NAMALWA (cell line): ENCODE measurements at places on chromosomes 16 and 17.

DNA sequence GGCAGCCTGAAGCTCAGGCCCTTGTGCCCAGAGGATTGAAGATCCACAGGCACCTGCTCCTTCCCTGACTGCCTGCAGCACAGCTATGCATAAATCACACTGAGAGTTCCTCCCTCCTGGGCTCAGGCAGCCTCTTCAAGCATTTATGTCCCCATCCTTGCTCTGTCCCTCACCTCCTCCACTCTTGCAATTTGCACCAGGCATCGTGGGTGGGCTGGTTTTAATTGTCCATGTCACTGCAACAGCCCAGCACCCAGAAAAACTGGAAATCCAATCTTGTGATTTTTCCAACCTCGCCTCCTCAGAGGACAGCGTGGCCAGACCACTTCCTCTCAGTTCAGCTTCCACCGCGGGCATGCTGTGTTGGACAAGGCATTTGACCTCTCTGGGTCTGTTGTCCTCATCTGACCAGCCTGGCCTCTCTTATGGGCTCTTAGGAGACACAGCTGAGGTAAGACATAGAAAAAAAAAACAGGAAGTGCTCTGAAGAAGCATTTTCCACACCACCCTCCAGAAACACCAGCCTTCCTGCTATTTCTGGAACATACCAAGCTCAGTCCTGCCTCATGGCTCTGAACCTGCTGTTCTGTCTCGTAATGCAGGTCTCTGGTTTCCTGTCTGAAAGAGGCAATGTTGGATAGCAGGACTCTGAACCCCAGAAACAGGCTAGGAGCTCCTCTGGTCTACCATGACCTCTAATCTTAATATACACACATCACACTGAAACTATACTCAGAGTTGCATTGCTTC is 8.3 kb downstream of the TMEM114 start:
- DNase-seq: peak; percentile 21

DNA sequence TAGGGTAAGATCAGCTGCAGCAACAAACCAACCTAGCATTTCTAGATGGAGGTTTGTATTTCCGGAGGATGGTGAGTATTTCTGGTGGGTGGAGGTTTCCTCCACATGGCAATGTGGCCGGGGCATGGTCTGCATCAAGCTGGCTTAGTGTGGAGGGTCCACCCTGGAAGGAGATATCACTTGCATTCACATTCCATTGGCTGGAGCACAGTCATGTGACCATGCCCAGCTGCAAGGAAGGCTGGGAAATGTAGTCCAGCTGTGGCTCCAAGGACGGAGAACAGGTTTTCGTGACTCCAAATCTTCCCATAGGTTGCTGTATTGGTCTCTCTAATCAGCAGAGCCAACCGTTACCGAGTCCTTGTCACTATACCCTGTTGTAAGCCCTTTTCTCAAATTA is 68.7 kb downstream of the RAI1 start:
- peak; percentile 69 for DNase-seq

DNA sequence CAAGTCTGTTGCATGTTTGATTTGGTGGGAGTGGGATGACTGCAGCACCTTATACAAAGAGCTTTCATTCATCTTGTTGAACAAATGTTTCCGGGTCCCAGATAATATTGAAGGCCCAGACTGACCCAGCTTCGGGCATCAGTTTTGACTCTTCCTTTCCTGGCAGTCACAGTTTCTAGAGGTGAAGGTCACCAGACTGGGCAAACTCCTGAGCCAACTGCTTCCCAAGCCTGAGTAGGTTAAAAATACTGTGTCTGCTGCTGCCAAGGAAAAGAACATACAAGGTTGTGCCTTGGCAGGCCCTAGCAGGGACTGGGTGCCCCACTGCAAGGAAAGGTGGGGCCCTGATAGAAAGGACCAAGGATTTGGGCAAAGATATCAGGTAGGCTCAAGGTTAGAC is 4.5 kb downstream of the BCKDK start:
- DNase-seq: no peak

- no peak for DNase-seq
These were observed 183.4 kb upstream of the XYLT1 start for GRCh38 chr16:17654142-17654541.

DNA sequence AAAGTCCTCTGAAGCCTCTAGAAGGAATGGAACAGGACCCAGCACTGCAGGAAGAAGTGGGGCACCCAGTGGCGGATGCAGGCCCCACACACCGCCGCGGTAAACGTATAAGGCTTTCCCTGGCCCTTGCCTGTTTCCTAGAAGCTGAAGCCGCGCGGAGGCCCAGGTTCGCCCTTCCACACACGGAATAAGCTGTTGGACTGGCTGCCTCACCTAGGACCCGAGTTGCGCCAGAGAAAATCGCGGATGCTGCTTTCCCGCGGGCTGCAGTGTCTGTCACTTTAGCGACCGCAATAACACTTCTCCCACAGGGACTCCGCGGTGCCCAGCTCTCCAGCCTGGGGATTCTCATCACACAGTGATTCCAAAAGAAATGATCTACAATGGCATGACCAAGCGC is 1736.9 kb downstream of the TP53TG3F start:
- DNase-seq: no peak

- no peak for DNase-seq
These were observed 5.0 kb downstream of the HAPSTR1 start for GRCh38 chr16:9096416-9096952.

DNA sequence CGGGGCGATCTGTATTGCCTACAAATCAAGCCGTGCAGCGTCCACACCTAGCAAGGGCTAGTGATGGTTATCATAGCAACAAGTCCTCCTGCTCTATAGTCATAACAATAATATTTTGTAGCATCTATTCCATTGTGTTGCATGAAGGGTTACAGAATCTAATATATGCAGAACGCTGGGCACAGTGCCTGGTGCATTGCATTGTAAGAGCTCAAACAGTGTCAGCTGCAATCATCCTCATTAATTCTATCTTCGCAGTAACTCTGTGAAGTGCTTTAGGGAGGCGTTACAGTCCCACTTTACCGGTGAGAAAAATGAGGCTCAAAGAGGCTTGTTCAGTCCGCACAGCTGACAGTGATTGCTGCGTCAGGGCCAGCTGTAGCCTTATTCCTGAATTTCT is 149.4 kb downstream of the RBFOX1 start:
- DNase-seq: no peak

GRCh38 chr16:66245072-66245471 is 121.4 kb upstream of the CDH5 start:
- DNase-seq: no peak

- no peak for DNase-seq
These were observed 239.6 kb upstream of the FOXF1 start for GRCh38 chr16:86270696-86271095.

DNA sequence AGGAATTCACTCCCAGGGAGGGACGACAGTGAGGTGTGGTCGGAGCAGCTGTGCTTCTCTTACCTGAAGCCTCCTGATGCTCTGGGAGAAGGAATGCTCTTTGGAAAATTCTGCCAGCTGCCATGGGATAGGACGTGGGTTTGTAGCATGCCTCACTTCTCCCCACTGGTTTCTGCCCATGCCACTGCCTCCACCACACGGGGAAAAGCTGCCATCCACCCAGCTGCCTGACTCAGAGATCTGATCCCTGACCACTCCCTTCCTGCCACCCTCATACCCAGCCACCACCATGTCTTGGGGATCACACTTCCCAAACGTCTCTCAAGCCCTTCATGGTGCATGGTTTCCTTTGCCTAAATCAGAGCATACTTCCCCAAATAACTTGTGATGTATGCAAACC is 80.0 kb downstream of the CPPED1 start:
- DNase-seq: no peak

DNA sequence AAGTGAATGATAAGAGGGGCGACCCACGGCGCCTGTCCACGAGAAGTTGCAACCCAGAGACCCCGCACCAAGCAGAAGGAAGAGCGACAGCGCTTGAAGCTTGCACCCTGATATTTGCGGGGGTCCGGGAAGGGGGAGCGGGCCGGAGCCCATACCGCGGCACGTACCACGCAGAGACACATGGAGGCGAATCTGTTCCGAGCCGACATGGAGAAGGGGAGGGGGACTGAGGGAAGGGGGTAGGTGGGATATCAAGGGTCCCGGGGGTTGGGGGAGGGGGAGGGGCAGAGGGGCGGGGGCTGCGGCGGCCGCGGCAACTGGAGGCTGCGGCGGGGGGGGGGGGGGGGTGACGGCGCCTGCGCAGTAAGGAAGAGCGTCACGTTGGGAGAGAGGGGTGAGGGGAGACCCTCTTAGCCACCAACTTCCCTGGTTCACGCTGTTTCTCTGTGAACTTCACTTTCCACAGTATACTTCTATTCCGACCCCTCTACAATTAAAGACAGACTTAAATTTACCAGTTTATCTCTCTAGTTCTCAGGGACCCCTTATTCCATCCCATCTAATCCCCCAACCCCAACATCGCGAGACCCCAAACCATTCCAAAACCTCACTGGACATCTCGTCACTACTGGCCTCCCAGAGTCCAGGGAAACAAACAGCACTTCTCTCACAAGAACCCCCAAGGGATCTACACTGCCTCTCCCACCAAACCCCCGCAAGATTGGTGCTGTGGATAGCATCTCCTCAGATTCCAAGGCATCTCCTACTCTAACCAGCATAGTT is 8.0 kb downstream of the DLG4 start:
- DNase-seq: no peak

DNA sequence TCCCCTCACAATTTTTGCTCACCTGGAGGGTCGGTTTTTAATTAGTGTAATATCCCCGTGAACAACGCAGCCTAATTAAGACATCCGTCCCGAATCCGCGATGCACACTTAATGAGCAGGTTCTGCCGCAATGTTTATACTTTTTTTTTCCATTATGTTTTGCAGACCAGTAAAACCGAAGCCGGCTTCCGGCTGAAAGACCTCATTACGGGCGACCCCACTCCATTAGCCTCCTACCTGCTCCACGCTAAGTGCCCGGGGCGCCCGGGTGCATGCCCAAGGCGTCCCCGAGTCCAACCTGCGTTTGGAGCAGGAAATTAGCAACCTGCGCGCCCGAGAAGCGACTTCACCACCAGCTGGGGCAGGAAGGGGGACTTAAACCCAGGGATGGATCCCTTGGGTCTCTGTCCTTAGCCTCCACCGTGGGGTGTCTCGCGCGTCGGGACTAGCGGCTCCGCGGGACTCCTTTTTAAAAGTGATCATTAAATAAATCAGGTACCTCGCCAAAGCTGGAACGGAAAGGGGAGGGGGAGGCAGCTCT is 1.7 kb downstream of the RBFOX3 start:
- no peak for DNase-seq

DNA sequence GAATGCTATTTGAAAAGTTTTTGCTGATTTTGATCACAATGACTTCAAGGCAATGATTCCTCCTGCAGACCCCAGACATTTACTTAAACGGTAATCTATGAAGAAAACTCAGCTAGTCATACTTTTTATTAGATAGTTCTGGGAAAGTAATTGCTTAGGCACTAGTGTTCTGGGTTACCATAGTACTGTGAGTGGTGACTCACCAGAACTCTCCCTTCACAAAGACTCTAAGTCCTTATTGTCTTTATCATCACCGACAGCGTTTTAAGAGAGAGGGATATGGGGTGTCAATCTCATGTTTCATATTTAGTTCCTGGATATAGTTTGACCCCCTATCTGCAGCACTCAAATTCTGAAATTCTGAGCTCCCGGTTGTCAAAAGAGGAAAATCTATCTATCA is 43.0 kb upstream of the CDH8 start:
- DNase-seq: no peak

DNA sequence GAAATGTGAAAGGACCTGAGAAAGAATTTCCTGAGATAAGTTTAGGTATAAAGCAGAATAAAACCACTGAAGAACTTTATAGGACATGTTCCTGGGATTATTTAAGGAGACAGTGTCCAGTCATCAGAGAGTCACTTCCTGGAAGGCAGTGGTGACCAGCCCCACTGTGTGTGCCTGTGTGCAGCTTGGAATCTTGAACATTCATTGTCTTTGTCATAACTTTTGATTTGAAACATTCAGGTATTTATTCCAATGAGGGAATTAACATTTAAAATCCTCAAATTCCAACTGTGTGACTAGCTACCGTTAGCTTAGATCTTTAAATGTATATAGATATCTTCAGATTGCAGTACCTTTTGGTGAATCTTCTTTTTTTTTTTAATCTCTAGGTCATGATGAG is 61.7 kb upstream of the MRC2 start:
- no peak for DNase-seq

DNA sequence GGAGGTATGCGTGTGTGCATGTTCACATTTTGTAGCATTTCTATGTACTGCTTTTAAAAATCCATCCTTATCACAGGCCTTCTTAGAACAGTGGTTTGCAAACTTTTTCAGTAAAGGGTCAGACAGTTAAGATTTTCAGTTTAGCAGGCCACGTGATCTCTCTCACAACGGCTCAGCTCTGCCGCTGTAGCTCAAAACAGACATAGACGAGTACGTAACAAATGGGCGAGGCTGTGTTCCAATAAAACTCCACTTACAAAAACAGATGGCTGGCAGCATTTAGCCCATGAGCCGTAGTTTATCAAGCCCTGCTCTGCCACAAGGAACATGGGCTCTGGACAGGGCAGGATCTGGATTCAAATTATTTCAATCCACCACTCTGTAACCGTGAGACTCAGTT is 141.8 kb downstream of the XYLT1 start:
- DNase-seq: no peak

DNA sequence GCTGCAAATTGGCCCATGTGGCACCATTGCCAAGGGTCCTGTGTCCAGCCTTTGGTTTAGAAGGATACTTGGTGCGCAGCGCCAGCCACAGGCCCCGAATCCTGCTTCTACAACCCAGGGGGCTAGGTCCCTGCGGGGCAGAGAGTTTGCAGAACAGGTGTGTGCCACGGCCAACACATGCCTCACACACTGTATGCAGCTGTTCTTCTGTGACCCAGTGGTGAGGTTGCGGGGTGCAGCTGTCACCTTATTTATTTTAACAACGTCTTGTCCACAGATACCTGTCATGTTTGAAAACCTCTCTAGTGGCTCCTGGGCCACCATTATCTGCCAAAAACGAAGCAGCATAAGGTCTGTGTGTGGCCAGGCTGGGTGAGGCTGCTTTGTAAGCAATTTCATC is 11.6 kb downstream of the CBFA2T3 start:
- peak; percentile 81 for DNase-seq

DNA sequence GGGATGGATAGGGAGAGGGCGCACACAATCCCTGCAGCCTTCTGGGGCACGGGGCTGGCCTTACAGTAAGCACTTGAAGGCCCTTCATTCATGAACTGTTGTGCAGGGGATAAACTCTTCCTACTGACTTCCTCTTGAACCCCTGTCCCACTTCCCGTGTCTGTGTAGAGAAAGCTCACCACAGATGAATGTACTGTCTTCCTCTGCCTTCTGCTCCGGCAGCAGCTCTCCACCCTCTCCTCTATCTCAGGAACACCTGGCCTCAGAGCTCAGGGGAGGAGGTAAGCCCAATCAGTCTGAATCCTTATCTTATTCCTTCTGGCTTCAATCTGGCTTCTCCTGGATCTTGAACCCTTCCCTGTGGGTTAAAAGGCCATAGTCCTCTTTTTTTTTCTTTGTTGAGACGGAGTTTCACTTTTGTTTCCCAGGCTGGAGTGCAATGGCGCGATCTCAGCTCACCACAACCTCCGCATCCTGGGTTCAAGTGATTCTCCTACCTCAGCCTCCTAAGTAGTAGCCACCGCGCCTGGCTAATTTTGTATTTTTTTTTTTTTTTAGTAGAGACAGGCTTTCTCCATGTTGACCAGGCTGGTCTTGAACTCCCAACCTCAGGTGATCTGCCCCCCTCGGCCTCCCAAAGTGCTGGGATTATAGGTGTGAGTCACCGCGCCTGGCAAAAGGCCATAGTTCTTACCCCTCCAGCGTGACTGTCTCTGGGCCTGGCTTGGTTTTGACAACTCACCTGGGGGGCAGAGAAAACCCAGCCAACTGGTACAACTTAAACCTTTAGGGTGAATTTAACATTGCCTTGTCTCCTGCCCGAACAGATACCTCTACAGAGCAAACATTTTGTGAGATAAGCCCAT is 7.2 kb upstream of the SLC52A1 start:
- DNase-seq: no peak

GRCh38 chr16:22174642-22175041 is 12.3 kb downstream of the SDR42E2 start:
- no peak for DNase-seq
